ENCODE measurements at places on chromosomes 12 and 14.

GRCh38 chr14:99568567-99569560, 35.1 kb downstream of the CCDC85C start:
- no peak for DNase-seq

DNA sequence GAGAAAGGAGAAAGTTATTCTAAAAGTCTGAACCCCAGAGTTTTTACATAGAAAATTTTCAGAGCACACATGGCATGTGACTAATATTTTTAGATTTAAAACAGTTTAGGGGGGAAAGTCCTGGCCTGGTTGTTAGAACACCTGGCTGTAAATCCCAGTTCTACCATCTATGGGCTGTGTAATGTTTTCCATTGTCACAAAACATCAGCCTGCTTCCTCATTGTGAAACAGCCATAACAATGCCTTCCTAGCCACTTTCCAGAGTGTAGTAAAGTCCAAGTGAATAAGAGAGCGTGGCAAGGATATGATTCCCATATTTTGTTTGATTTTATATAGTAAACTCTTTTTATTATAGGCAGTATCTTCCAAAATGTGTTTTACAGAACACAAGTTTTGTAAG, 310.0 kb upstream of the DCN start:
- DNase-seq: no peak

- DNase-seq: peak; percentile 88
Measured at GRCh38 chr12:133080026-133080367, 726 bp upstream of the ZNF140 start.

DNA sequence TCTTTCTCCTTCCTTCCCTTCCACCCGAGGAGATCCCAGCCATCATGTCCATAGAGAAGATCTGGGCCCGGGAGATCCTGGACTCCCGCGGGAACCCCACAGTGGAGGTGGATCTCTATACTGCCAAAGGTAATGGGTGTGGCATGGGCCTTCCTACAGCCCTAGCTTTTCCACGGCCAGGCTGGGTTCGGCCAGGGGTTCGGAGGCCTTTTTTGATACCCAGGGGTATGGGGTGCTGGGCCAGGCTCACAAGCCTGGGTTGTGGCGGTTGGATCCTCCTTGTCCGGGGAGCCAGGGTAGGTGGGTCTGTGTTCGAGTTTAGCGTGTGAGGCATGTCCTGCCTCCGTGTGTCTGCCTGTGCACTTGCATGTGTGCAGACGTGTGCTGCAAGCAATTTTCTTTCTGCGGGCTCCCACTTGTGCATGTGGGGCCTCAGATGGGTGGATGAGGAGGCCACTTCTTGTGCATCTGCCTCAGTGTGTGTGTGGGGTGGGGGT, 1.5 kb downstream of the ENO2 start:
- no peak for DNase-seq

- DNase-seq: no peak
Measured at GRCh38 chr12:95601091-95601961, 50.0 kb upstream of the USP44 start.
